Stromal cell of bone marrow (primary cell): ENCODE measurements at places on chromosomes 2 and 18.

- no peak for DNase-seq
Observed at GRCh38 chr2:108315444-108315934, 26.8 kb downstream of the SULT1C2 start.

- no peak for DNase-seq
Observed at GRCh38 chr2:71743995-71744675, 290.8 kb downstream of the DYSF start.

DNA sequence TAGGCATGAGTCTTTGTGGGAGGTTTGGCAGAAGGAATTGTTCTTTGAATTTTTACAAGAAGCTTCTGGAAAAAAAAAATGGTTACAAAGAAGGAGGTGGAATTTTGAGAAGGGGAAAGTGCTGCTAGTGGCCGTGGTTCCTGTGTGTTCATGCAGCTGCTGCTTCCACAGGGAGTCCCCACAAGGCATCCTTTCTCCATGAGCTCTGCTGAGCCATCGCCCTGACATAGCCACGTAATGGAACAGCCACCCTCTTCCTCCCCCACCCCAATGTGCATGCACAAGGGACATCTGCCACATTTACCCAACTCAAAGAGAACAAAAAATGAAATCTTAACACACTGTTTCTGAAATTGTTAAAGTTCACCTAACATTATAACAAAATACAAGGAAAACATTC lies 529.7 kb downstream of the SATB2 start:
- DNase-seq, result no peak

DNA sequence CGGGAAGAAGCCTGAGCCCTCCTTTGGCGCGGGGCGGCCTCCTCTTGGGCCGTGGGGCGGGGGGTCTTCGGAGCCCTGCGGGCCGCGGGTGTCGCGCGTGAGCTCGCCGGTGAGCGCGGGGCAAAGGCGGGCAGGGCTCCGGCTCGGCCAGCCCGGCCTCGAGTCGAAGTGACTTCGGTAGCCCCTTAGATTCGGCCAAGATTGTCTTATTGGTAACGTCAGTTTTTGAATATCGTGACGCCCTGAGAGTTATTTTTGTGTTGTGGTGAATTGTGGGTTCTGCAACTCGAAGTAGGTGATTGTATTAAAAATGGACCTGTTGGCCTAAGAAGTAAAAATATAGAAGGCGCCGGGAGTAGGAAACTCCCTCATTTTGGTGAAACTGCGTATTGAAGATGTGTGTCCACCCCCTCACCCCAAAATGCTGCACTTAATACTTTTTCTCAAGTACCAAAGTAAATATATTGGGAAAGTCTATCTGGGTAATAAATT lies 669 bp downstream of the MARCHF7 start:
- DNase-seq, result no peak

DNA sequence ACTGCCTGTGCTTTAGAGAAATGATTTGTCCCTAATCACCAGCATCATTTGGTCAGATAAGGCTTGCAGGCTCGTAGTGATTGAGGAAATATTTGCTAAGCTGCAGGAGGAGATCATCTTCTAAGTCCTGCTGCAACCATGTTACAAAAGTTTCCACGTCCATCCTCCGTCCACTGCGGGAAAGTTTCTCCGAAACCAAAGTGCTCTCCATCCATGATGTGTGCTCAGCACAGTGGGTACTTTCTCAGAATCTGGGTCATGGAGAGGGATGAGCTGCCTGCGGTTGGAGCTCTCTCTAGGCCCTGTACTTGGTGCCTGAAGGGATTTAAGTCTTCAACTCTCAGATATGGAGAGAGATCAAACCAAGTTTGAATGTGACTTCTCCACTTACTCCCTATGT lies 39.3 kb downstream of the IL1RL2 start:
- no peak for DNase-seq

DNA sequence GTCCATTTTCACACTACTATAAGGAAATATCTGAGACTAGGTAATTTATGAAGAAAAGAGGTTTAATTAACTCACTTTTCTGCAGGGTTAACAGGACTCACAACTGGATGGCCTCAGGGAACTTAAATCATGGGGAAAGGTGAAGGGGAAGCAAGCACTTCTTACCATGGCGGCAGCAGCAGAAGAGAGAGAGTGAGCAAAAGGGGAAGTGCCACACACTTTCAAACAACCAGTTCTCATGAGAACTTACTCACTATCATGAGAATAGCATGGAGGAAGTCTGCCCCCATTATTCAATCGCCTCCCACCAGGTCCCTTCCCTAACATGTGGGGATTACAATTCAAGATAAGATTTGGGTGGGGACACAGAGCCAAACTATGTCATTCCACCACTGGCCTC lies 55.1 kb upstream of the NETO1 start:
- no peak for DNase-seq

- no peak for DNase-seq
Observed at GRCh38 chr2:21042708-21042957, 1.2 kb downstream of the APOB start.

- no peak for DNase-seq
Observed at GRCh38 chr18:75157851-75158250, 51.1 kb downstream of the PTGR3 start.

DNA sequence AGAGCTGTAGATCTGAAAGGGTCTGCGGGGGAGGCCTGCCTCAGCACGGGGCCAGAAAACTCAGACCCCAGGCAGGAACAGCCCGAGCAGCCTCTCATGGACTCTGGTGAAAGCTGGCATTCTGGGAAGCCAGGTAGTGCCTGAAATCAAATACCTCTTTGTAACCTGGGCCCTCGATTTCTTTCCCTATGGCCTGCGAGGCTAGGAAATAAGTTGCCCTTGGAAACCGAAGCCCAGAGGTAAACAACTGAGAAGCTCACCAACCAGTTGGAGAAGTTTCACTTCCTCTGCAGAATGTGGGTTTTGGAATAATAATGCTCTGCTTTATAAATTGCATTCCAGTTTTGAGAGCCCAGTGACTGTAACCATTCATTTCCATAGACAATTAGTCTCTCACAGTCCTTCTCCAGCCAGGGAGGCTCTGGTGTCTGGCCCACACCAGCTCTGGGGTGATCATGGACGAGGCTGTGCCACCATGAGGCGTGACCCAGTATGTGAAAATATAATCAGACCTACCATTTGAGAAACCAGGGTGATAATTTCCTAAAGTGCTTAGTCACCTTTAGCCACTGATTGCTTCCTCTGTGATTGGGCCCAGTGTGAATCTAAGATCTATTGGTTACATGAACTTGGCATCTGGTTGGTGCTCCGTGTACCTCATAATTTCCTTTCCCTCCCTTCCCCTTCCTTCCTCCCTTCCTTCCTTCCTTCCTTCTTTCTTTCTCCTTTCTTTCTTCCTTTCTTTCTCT lies 133.1 kb upstream of the PELI1 start:
- DNase-seq, result no peak

GRCh38 chr2:232014681-232015080 lies 53.2 kb downstream of the DIS3L2 start:
- DNase-seq, result no peak

- peak; percentile 78 for DNase-seq
Observed at GRCh38 chr2:85445316-85446295, 27.1 kb downstream of the SH2D6 start.

- DNase-seq, result no peak
Observed at GRCh38 chr2:67389788-67390187, 7.3 kb upstream of the ETAA1 start.
